Cortex of kidney (tissue), 1 donor: ENCODE measurements at places on chromosomes 2 and 18.

GRCh38 chr2:144796936-144797335 is 277.0 kb upstream of the ZEB2 start:
- no peak for DNase-seq

- no peak for DNase-seq
These were observed 811.8 kb upstream of the ACVR2A start for GRCh38 chr2:147033044-147033443.

DNA sequence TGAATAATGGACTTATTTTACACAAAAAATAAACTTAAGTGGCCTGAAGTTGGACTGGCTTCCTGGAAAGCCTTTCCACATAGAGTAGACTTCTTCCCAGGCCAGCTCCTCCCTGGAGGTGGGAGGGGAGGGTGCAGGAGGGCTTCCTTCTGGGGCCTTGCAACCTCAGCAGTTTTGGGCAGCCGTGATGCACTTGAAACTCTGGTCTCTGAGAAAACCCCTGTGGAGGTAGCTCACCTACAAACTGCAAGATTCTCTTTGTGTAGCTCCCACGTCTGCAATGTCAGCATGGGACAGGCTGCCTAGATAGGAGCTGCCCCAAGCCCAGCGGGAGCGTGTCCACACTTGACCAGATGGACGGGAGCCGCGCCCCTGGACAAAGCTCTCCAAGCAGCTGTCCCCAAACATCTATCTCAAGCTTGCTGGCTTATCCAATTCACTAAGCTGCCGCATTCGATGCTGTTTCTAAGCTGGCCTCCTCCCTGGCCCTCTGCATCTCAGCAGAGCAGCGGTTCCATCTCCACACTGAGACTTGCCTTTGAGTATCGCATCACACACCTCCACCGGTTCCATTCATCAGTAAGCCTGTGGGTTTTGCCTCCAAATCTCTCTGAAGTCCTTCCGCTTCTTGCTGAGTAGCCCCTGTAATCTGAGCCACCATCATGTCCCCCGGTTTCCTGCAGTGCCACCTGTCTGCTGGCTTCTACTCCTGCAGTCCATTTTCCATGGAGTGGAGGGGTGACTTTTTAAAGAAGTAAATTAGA is 1.6 kb upstream of the LPIN1 start:
- no peak for DNase-seq

DNA sequence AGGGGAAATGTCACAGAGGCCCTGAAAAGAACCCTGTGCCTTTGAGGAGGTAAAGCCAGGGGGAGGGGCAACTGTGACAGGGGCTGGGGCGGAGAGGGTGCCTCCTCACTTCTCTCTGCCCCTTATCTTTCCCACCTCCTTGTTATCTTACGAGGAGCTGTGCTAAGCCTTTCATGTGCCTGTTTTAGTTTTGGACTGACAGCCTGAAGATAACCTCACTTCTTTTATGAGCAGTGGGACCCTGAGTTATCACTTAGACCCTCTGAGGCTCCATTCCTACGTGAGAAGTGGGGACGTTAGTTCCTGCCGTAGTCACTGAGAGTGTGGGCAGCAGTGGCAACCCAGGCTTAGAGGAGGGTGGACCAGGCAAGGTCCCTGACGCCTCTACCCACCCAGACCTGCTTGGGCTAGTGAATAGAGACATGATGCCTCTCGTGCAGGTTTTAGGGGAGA is 39.5 kb upstream of the LBH start:
- no peak for DNase-seq

- DNase-seq = no peak
These were observed 60.2 kb upstream of the TXNDC2 start for GRCh38 chr18:9825571-9826073.

DNA sequence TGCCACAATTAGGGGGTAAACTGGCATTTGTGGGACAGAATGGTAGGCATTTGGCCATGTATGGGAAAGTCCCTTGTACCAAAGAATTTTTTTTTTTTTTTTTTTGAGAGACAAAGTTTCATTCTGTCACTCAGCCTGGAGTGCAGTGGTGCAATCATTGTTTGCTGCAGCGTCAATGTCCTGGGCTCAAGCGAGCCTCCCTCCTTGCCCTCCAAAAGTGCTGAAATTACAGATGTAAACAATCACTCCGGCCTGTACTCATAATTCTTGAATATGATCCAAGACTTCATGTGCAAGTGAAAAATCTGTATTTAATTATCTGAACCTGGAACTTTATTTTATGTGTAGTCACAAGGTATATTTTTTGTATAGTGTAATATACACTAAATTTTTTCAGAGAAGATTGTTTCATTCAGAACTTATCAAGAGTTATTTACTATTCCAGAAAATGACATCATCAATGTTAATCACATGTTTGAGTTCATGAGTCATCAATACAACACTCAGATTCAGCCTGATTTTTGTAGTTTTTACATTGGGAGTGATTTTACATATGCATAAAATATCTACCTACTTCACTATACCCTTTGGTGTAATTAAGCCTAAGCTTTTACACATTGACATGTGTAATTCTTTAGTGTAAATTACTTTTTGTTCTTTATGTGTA is 138.7 kb upstream of the L3MBTL4 start:
- no peak for DNase-seq

GRCh38 chr18:37299471-37300304 is 265.9 kb downstream of the CELF4 start:
- DNase-seq = no peak

DNA sequence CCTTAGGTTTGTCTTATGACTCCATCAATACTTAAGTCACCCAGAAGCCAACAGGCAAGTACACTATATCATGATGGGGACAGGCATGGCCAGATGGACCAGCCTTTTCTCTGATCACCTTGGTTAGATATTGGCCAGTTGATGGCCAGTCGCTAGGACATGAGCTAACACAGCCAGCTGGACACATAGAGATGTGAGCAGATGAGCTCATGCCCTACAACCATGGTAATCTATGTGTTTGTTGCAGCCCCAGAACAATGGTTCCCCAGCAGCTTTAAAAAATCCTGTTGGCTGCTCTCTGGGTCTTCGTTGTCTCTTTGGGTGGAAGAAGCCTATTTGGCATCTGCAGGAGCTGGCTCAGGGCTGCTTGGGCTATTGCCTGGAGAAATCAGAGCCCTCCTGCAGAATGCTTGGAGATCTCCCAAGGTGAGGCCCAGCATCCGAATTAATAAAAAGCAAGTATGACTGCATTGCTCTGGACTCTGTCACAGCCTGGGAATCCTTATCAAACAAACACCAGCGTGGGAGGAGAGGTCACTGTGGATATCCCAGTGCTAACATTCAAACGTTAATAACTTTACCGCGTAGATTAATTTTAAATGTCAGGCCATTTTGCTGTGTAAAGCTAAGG is 62.3 kb upstream of the KLHL29 start:
- no peak for DNase-seq

DNA sequence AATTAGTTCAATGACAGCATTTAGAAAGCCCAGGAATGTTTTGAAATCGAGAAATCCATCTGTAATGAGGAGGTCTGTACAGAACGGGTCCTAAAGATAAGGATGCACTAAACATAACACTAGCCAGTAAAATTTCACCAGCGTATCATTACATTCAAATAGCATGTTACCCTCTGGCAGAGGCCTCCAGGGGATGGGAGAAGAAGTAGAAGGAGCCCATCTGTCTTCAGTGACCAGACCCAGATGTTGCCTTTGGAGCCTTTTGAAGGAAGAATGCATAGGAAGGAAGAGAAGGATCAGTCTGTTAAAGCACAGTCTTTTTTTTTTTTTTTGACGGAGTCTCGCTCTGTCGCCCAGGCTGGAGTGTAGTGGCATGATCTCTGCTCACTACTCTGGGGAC is 86.1 kb upstream of the BCL2L11 start:
- DNase-seq = no peak

DNA sequence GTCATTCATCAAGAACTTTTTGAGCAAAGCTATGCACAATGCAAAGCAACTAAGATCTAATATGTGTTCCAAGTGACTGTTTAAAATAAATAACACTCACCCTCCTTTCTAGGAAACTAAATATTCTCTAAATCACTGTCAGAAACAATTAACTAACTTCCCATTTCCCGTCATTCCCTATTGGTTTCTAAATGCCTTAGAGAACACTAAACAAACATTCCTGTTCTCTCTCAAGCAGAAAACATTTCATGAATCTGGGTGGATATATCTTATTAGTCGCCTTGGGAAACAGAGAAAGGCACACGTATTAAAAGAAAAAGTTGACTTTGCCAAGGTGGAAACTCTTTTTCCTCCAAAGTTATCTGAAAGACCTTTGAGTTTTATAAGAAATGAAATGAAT is 735.2 kb downstream of the MBD2 start:
- DNase-seq = no peak

- DNase-seq = no peak
These were observed 4.5 kb downstream of the NDUFV2 start for GRCh38 chr18:9106800-9107584.

DNA sequence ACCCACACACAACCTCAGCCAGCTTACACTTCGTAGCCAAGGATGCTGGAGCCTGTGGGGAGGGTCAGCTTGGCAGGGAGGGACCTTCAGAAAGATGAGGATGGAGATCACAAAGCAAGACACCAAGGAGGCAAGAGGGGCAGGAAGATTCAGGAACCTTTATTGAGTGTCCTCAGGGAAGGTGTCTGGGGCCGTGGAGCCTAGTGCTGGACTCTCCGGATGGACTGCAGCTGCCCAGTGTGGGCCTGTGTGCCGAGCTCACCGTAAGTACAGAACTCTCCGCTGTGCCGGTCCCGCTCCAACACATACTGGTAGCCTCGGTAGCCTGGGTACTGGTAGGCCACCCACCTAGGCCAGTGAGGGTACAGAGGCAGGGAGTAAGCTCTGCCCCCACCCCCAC is 3.2 kb downstream of the CRYBA2 start:
- no peak for DNase-seq

GRCh38 chr2:85754313-85755095 is 713 bp downstream of the ATOH8 start:
- no peak for DNase-seq

GRCh38 chr2:12971581-12972365 is 255.0 kb downstream of the TRIB2 start:
- DNase-seq = no peak

- no peak for DNase-seq
These were observed 6.4 kb upstream of the PSMD1 start for GRCh38 chr2:231050018-231050901.

- no peak for DNase-seq
These were observed 45.9 kb upstream of the EGR4 start for GRCh38 chr2:73339201-73339600.
